ENCODE measurements at places on chromosomes 2 and 18.

- no peak for DNase-seq
These were observed 159.6 kb upstream of the HNRNPA3 start for GRCh38 chr2:177053038-177053437.

GRCh38 chr2:7515327-7515726 is 598.1 kb downstream of the RNF144A start:
- DNase-seq = no peak

DNA sequence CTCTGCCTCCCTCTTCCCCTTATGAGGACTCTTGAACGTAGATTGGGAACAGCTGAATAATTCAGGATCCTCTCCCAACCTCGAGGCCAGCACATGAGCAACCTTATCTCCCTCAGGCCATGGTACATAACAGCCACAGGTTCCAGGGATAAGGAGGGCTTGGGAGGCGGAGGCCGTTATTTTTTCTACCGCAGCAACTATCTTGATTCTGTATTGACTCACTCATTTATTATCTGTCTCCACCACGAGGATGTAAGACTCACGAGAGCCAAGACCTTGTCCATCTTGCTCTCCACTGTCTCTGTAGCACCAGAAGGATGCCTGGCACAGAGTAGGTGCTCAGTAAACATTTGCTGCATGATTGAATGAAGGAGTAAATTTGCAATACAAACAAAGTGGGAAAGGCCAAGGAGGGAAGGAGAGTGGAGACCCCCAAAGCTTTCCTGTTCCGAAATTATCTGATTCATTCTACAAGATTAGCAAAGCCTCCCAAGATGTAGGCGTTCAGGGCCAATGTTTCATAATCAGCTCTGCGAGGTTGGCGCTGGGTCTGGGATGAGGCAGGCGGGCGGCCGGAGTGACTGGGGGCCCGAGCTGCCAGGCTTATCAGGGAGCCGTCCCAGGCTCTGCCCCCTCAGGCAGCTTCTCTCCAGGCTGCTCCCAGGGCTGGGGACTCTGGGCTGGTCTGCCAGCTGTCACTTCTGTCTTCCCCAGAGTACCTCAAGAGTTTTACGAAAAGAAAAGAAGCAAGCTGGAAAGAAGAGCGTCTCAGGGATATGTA is 31.6 kb downstream of the INPP5D start:
- DNase-seq = no peak

DNA sequence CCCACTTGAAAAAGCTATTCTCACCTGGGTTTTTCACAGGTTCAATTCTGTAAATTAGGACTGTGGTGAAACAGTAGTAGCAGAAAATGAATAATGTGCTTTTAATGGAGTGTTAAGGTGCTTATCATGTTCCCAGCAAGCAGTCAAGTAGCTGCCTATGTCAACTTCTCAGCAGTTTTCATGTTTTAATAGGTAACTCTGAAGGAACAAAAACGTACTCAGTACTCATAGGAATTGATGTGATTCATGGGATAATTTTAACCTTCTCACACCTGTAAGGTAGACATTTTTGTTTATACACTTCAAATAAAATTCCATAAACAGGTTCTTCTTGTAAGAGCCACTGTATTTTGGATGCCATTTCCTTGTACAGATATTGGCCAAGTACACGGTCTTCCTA is 801.6 kb downstream of the MBD2 start:
- DNase-seq = no peak

- no peak for DNase-seq
These were observed 3.5 kb downstream of the MXD1 start for GRCh38 chr2:69918401-69918800.

GRCh38 chr18:39198376-39198775 is 1632.8 kb upstream of the CELF4 start:
- DNase-seq = no peak

- no peak for DNase-seq
These were observed 5.7 kb upstream of the SPATS2L start for GRCh38 chr2:200300638-200301314.

GRCh38 chr2:154688373-154688772 is 10.1 kb upstream of the KCNJ3 start:
- no peak for DNase-seq

DNA sequence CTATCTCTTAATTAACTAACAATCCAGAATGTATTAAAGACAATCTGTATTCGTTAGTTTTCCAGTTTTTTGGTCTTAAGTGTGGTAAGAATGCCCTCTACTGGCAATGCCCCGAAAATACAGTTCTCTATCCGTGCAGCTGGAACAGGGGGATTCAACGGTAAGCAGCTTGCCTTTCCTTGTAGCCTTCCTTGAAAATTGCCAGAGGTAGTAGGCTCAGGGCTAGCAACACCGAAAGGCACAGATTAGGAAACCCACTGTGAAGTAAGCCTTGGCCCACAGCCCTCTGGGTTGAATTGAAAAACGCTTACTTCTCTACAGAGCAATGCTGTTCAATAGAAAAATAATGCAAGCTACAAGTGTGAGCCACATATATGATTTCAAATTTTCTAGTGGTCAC is 17.1 kb upstream of the VPS4B start:
- no peak for DNase-seq

- DNase-seq = no peak
These were observed 647 bp downstream of the CCDC121 start for GRCh38 chr2:27627963-27628766.

- DNase-seq = no peak
These were observed 48.3 kb downstream of the ALPK2 start for GRCh38 chr18:58580623-58581022.

DNA sequence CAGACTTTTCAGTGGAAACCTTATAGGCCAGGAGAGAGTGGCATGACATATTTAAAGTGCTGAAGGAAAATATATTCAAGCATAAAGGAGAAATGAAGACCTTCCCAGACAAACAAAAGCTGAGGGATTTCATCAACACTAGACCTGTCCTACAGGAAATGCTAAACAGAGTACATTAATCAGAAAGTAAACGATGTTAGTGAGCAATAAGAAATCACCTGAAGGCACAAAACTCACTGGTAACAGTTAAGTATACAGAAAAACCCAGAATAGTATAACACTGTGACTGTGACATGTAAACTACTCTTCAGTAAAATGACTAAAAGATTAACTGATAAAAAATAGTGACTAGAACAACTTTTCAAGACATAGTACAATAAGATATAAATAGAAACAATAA is 87.4 kb downstream of the ATP8B1 start:
- DNase-seq = no peak

GRCh38 chr2:114709936-114710850 is 267.8 kb downstream of the DPP10 start:
- DNase-seq = no peak

DNA sequence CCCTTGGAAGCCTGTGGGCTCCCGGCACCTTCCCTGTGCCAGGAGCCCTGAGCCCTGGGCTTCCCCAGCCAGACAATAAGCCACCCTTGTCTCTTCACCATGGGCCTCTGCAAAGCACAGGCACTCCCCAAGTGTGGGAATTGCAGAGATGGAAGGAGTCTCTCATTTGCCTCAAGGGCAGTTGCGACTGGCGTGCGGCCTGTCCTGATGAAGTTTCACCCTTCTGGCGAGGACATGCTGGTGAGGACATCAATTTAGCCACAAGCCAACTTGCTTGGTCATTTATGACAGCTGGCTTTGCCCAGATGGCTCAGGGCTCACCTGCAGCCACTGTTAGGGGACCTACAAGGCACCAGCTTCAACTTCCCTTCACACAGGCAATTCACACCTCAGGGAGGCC is 180.2 kb downstream of the ANAPC1 start:
- no peak for DNase-seq

DNA sequence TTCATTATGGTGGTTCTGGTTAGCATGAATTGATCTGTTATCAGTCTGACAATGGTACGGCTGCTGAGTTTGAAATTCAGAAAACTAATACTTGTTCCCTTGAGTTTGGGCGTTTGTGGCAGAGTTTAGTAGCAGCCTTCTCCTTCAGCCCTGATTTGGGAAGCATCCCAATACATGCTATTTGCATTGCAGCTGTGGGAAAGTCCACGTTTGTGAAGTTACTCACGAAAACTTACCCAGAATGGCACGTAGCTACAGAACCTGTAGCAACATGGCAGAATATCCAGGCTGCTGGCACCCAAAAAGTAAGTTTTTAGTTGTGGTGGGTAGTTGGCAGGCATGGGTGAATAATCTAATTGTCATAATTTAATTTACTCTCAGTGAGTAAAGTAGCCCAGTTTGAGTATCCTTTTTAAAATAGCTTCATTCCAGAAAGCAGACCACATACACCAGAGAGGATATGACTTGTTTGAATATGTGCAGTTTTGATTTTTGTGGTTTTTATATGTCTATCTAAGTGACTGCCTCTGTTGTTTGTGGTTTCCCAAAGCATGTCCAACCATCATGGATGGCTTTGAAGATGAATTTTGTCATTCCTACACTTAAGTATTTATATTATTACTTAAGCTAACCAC is 12.2 kb downstream of the DGUOK start:
- DNase-seq = no peak

DNA sequence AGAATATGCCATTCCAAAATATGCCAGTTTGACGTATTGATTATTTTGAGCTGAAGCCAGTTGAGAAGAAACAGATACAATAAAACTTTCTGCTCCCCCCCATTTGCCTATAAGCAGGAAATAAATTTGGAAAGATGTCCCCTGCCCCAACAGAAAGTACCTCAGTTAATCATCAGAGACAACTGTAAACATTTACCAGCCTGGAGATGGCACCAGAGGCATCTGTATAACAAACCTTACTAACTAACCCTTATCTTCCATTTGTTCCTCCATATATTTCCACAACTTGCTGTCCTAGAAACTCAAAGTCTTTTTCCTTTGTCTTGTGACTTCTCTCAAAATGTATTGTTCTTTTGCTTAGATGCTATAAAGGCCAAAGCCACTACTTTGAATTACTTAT is 93.8 kb downstream of the AKAIN1 start:
- no peak for DNase-seq

DNA sequence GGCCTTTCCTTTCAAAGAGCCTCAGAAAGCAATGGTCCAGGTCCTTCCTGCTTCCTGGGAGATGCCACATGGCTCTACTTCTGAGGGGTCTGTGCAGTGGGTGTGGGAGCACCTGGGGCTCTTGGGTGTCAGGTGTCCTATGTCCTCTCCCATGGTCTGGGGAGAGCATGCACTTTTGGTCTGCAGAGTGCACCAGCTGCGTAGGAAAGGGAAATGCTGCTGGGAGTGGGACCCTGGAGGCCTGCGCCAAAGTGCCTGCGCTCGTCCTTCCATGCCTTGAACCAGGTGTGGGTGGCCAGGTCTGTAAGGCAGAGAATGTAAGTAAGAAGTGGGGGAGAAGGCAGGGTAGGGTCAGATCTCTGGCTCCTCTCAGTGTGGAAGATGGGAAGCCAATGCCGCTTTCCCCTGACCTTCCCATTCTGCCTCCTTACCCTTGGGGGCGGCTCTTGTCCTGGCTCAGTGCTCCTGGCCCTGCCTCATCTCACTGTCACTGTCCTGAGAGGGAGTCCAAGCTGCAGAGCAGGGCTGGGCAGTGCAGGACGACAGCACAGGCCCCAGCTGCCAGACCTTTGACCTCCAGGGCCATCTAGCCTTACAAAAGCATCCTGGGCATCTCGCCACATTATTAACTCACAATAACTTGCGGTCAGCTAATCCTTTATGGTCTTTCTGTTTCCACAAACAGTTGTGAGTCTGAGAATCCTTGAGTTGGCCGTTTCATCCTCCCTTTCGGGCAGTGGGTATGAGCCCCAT is 6.6 kb upstream of the PROM2 start:
- DNase-seq = no peak

DNA sequence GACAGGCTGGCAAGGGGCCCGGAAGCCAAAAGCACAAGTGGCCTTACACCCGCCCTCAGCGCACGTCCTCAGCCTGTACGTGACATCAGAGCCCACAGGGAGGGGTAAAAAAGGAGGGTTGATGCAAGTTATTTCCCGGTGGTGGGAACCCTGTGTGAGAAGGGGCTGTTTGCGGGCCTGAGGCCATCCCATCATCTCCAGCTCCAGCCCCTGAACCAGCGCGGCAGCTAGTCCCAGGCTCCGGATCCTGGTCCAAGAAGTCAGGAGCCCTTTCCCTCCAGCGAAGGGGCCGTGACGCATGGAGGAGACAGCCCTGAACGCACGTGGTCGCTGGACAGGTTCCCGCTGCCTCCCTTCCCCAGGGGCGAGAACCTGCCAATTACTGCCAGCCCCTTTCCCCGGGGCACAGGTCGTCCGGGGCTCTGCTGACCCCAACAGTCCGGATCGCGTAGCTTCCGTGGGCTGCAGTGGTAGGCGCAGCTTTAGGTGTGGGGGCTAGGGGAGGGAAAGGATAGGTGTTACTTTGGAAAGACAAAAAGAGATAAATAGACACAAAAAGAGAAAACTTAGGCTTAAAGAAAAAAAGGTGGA is 1.3 kb upstream of the LRP2 start:
- no peak for DNase-seq

- DNase-seq = no peak
These were observed 41.7 kb upstream of the MALL start for GRCh38 chr2:110157153-110157793.

DNA sequence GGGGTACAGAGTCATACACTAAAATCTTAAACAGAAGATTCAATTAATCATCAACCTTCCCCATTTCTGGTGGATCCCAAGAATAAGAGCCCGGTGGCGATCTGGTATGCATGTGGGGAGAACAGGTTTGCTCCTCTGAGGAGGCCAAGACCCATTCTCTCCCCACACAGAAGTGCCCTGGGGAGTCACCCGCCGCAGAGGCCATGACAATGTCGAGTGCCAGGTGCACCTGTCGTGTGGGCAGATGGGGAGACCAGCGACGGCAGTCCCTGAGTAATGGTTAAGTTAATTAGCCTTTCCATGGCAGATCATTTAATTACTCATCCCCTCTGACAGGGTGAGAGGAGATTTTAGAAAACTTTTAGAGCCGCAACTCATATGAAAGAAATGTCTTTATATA is 345.0 kb downstream of the NCKAP5 start:
- no peak for DNase-seq

DNA sequence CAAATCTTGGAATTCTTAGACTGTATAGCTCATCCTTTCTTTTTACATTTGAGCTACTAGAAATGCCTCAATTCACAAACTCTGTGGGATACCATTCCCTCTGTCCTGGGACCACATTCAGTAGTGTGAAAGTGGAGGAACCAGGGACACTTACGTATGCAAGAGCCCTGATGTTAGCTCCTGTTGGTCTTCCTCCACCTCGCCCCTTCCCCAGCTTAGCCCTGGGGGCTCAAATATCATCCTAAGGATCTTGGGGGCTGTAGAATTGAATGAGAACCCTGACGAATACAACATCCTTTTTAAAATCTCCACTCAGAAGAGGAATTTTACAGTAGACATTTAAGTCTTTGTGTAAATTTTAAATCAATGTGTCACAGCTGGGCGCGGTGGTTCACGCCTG is 65.2 kb upstream of the RAPH1 start:
- no peak for DNase-seq

Data from activated CD8-positive, alpha-beta memory T cell treated with anti-CD3 and anti-CD28 coated beads for 4 hours (primary cell).